ENCODE measurements at places on chromosomes 6 and 20. TPM values are rescaled to one million over a fixed set of nuclear protein-coding genes. Genes with fewer than 3 reads are reported as not detected.

DNA sequence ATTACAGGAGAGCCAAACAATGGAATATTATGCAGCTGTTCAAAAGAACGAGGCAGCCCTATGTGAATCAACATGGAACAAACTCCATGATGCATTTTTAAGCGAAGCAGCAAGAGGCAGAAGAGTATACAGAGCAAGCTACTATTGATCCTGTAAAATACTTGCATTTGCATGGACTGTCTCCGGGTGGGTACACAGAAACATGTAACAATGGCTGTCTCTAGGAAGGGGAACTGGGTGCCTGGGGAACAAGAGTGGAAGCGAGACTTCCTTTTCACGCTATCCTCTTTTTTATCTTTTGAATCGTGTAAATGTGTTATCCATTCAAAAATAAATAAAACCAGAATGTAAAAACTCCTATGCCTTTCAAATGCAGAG, 93.3 kb upstream of the SIRPA start:
- no peak for DNase-seq

Gene FRMD1
- polyA plus RNA-seq, result not detected

Gene TMEM200A
- 1.0 TPM for polyA plus RNA-seq

Gene FAXC
- polyA plus RNA-seq, result not detected

DNA sequence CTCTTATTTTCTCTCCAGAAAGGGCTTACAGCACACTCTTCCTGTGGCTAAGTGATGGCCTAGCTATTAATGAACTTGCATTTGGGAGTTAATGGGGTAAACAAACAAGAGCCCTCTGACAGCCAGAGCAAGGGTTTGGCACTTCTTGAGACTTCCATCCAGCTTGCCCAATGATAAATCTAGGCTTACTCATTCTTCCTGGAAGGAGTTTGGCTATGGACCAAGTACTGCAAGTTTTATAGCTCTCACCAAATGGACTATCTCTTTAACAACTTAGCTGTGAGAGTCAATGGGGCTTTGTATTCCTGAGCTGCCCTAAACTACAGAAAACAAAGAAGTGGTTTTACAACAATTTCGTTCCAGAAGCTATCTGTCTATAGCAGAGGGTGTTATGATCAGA, 16.7 kb upstream of the PI3 start:
- DNase-seq, result no peak

GRCh38 chr20:9510911-9511310, 3.5 kb upstream of the LAMP5 start:
- no peak for DNase-seq

Gene HCRTR2
- polyA plus RNA-seq, result not detected

GRCh38 chr20:1440024-1440423, 26.6 kb downstream of the NSFL1C start:
- no peak for DNase-seq

- no peak for DNase-seq
Measured at GRCh38 chr20:7657569-7657968, 282.7 kb downstream of the HAO1 start.

Gene TULP1
- not detected for polyA plus RNA-seq
